ENCODE measurements at places on chromosomes 2 and 18.

- DNase-seq, result no peak
Observed at GRCh38 chr18:55054021-55054990, 95.0 kb upstream of the CCDC68 start.

- no peak for DNase-seq
Observed at GRCh38 chr2:28628987-28629386, 122.6 kb upstream of the PPP1CB start.

DNA sequence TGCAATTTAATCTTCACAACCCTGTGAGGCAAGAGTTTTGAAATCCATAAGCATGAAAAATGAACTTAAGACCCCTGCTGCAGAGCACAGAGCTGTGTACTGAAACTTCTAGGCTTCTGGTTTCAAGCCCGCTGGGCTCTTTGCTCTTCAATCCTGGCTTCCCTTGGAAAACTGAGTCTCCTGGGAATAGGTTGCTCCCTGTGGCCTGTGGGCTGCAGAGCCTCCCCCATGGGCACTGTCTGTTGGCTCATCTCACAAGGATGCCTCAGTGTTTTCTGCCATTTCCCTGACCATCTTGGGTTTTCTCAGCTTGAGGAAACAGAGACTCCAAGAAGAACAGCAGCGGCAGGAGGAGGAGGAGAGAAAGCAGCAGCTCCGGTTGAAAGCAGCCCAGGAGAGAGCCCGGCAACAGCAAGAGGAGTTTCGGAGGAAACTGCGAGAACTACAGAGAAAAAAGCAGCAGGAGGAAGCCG is 44.5 kb downstream of the SUMO1 start:
- DNase-seq, result no peak

- DNase-seq, result no peak
Observed at GRCh38 chr18:27188309-27188708, 3.2 kb upstream of the CHST9 start.

GRCh38 chr2:73291093-73291460 is 2.3 kb downstream of the EGR4 start:
- no peak for DNase-seq

DNA sequence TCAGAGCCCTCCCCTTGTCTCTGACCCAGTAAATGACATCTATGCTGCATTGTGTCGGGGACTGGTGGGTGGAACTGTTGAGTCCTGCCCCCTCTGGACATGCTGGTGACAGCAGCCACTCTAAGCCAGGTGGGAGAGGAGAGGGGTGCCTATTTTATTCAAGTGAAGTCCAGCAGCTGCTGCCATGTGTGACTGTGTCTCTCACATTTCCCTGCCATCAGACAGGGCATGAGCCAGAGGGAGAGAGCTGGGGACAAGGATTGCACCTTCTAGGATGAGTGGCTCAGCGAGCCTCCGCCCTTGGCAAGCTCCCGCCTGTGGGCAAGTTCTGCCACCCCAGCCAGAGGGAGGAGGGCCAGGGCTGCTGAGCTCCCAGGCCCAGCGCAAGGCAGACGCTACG is 13.7 kb downstream of the NGEF start:
- no peak for DNase-seq

- no peak for DNase-seq
Observed at GRCh38 chr2:65420712-65421431, 11.5 kb downstream of the SPRED2 start.

DNA sequence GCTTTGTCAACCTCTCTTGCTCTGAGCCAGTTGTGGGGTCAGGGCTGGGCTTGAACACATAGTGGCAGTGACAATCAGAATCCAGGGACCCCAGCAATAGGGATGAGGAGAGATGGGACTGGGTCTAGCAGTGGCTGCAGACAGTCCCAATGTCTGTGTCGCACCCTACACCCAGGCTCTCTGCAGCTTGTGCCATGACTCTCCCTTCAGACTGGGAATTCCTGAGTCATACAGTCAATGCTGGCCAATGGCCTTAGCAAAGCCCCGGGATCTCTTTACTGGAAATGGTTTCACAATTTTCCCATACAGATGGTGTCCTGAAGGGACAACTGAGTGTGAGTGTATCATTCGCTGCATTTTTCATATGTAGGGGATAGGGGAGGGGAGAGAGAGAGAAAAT is 74.2 kb upstream of the CELF4 start:
- no peak for DNase-seq
